ENCODE measurements at places on chromosomes 4 and X. TPM values are rescaled to one million over a fixed set of nuclear protein-coding genes. Genes with fewer than 3 reads are reported as not detected.
A peak's percentile ranks its signal among the peaks of the same experiment; 100 is the strongest.

Gene LRP2BP
- total RNA-seq = 0.80 TPM

GRCh38 chr4:121555315-121556107 lies 141.3 kb downstream of the ANXA5 start:
- H3K27me3 ChIP-seq = peaks cover 17% of the 10 kb centered on the region
- no peaks in the 10 kb centered on the region for H3K4me1 ChIP-seq
- DNase-seq = no peak
- no peak overlapping the region for H3K4me3 ChIP-seq
- no peaks in the 10 kb centered on the region for H3K36me3 ChIP-seq

- peaks cover 5% of the 10 kb centered on the region for H3K36me3 ChIP-seq
- DNase-seq = no peak
- H3K27me3 ChIP-seq = no peaks in the 10 kb centered on the region
- H3K4me3 ChIP-seq = no peak overlapping the region
- no peak overlapping the region for H3K27ac ChIP-seq
Observed at GRCh38 chr4:25865586-25865985, 2.8 kb upstream of the SEL1L3 start.

DNA sequence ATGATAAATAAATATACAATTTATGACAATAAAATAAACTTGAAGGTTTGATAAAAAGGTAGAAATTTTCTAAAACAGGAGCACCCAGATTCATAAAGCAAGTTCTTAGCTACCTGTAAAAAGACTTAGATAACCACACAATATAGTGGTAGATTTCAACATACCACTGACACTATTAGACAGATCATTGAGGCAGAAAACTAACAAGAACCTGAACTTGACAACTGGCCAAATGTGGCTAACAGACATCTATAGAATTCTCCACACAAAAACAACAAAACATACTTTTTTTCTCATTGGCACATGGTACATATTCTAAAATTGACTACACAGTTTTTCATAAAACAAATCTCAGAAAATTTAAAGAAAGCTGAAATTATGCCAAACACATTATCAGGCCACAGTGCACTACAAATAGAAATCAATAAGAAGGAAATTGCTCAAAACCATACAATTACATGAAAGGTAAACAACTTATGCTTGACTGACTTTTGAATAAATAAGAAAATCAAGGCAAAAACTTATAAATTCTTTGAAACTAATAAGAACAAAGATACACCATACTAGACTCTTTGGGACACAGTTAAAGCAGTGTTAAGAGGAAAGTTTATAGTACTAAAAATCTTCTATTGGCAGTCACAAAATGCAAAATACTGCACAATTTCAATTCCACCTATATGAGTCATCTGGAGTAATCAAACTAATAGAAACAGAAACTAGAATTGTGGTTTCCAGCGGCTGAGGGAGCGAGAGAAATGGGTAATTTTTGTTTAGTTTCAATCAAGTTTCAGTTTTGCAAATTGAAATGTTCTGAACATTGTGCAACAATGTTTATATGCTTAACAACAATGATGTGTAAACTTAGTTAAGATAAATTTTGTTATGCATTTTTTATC lies 925.6 kb downstream of the SH3BGRL start:
- DNase-seq = no peak
- no peaks in the 10 kb centered on the region for H3K27me3 ChIP-seq
- no peak overlapping the region for H3K27ac ChIP-seq
- H3K4me3 ChIP-seq = no peak overlapping the region
- H3K36me3 ChIP-seq = no peaks in the 10 kb centered on the region
- no peaks in the 10 kb centered on the region for H3K4me1 ChIP-seq

GRCh38 chr4:170139764-170140163 lies 50.0 kb upstream of the AADAT start:
- H3K27ac ChIP-seq = no peak overlapping the region
- H3K36me3 ChIP-seq = no peaks in the 10 kb centered on the region
- H3K4me3 ChIP-seq = no peak overlapping the region
- DNase-seq = no peak
- H3K27me3 ChIP-seq = peaks cover 5% of the 10 kb centered on the region

DNA sequence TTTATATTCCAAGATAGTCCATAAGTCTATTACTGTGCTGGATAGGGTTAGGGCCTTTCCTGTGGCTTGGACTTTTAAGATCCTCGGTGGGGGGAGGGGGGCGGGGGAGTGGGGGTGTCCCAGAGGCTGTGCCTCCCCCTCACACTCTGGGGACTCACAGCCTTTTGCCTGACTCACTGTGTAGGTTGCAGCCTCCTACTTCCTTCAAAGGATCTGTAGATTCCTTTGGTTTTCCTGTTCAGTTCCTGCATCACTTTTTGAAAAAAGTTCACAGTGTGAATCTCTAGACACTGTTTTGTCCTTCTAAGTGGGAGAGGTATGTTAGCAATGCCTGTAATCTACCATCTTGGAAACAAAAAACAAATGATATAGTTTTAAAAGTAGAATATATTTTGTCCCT lies 999.9 kb downstream of the GLUD2 start:
- DNase-seq = no peak
- H3K4me3 ChIP-seq = no peak overlapping the region
- no peak overlapping the region for H3K27ac ChIP-seq
- H3K27me3 ChIP-seq = no peaks in the 10 kb centered on the region
- H3K4me1 ChIP-seq = no peaks in the 10 kb centered on the region

DNA sequence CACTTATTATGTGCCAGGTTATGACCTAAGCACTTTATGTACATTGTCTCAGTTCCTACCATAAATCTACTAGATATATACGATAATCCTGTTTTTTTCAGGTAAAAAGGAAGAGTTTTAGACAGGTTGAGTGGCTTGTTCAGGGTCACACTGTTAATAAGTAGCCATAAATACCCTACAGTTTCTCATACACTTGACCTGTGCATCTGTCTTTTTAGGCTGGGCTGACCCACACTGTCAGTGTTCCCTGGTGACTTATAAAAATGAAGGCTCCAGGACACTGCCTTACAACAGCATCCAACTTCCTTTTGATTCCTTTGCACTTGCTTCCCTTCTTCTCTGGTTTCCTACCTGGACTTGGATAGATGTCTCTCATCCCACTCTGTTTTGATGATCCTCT lies 78.2 kb upstream of the PAQR3 start:
- H3K36me3 ChIP-seq = no peaks in the 10 kb centered on the region
- H3K27ac ChIP-seq = no peak overlapping the region
- no peak overlapping the region for H3K4me3 ChIP-seq
- H3K27me3 ChIP-seq = no peaks in the 10 kb centered on the region
- no peak for DNase-seq
- no peaks in the 10 kb centered on the region for H3K4me1 ChIP-seq

DNA sequence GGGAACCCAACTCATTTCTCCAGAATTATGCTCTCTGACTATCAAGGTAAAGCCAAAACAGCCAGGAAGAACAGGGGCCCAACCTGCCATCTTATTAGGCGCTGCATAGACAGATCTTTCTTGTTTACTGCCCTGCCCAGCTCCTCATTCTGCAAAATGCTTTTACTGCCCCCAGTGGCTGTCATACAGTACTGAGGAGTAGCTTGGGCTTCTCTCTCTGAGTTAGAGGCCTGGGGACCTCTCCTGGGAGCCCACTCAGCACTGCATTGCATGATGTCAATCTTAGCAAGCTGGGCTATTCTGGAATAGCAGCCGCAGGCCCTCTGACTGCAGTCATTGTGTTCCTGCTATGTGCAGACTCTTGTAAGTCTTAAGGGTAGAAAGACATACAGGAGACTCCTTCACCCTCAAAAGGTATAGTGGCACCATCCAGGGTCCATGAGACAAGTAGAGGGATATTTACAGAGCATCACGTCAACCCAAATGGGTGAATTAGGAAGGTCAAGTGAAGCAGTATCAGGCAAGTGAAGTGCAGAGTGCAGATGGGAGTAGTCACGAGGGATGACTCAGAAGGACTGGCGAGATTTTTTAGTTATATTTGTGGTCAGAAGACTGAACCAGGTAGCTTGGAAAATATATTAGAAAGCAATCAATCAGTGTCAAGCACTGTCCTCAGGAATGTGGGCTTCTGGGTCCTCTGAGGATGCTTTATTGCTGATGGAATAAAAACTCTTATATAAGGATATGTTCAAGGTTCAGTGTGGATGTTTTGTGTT lies 294.1 kb upstream of the SFRP2 start:
- no peak overlapping the region for H3K4me3 ChIP-seq
- peaks cover 10% of the 10 kb centered on the region for H3K27me3 ChIP-seq
- no peaks in the 10 kb centered on the region for H3K4me1 ChIP-seq
- DNase-seq = peak; percentile 25
- H3K36me3 ChIP-seq = no peaks in the 10 kb centered on the region

DNA sequence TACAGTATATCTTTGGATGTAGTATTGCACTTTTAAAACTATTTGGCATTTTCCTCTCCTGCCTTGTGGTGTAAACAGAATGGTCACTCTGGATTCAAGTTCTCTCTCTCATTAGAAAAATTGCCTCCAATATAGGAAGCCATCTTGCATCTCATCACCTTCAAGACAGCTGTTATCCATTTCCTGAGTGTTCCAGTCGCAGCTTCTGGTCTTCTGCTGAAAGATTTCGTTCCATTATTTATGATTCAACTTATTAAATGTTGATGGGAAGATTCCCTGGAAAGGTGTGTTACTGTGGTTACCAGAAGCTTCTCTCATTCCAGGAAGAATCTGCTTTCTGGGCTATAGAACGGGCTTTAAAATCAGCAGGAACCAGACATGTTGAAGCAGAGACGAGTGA lies 568.3 kb upstream of the SLIT2 start:
- no peak overlapping the region for H3K4me3 ChIP-seq
- H3K4me1 ChIP-seq = no peaks in the 10 kb centered on the region
- DNase-seq = no peak
- H3K36me3 ChIP-seq = no peaks in the 10 kb centered on the region
- no peaks in the 10 kb centered on the region for H3K27me3 ChIP-seq
